ENCODE measurements at places on chromosomes 11 and 22.

GRCh38 chr11:117908959-117909610 lies 20.1 kb downstream of the TMPRSS13 start:
- no peak for DNase-seq

DNA sequence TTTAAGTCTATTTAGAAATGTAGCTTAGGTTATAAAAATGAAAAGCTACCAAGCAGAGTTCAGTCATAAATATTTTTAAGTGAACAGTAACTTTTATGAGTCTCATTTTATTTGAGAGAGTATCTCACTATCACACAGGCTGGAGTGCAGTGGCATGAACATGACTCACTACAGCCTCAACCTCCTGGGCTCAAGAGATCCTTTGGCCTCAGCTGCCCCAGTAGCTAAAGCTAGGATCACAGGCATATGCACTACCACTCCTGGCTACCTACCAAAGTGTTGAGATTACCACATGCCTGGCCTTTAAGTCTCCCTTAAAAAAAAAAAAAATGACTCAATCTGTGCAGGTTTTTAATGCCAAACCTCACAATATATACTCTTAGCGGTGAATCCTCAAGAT lies 34.7 kb upstream of the CLNS1A start:
- peak; percentile 61 for DNase-seq

GRCh38 chr22:21929253-21929652 lies 23.4 kb downstream of the PPM1F start:
- no peak for DNase-seq

DNA sequence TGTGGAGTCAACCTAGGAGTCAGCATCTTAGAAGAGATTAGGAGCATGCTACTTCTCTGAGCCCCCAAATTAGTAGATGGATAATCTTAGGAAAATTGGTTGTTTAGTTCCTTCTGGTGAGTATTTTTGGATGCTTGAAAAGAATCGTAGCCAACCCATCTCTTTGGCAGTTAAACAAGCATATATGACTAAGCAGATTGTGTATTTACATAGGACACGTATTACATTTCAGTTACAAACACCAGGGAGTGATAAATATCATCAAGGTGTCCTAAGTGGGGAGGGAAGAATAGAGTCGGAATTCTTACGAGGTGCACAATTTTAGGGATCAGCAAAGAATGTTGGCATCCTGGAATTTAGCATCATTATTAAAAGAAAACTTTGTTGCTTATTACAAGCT lies 13.5 kb downstream of the PLET1 start:
- no peak for DNase-seq
